ENCODE measurements at places on chromosomes 11 and 22. TPM values are rescaled to one million over a fixed set of nuclear protein-coding genes. Genes with fewer than 3 reads are reported as not detected.

The ART1 gene
- not detected for total RNA-seq

The OR51B2 gene
- not detected for total RNA-seq

The TYR gene
- total RNA-seq = not detected

GRCh38 chr22:27677905-27678458, 123.6 kb downstream of the MN1 start:
- H3K4me1 ChIP-seq = peaks cover 10% of the 10 kb centered on the region
- no peaks in the 10 kb centered on the region for H3K36me3 ChIP-seq
- peaks cover 79% of the 10 kb centered on the region for H3K27me3 ChIP-seq
- peak overlapping the region; percentile 17 for H3K27ac ChIP-seq
- no peak overlapping the region for H3K4me3 ChIP-seq
- no peak for DNase-seq

GRCh38 chr11:100999756-101000155, 129.9 kb downstream of the PGR start:
- H3K36me3 ChIP-seq = no peaks in the 10 kb centered on the region
- no peaks in the 10 kb centered on the region for H3K27me3 ChIP-seq
- peaks cover 1% of the 10 kb centered on the region for H3K4me1 ChIP-seq
- H3K4me3 ChIP-seq = no peak overlapping the region
- no peak for DNase-seq

- H3K4me3 ChIP-seq = no peak overlapping the region
- H3K36me3 ChIP-seq = no peaks in the 10 kb centered on the region
- H3K4me1 ChIP-seq = peaks cover 25% of the 10 kb centered on the region
- no peak overlapping the region for H3K27ac ChIP-seq
- no peak for DNase-seq
- H3K27me3 ChIP-seq = no peaks in the 10 kb centered on the region
These were observed 10.9 kb downstream of the GAS2 start for GRCh38 chr11:22677153-22677903.

- peaks cover 18% of the 10 kb centered on the region for H3K36me3 ChIP-seq
- peak overlapping the region; percentile 100 for H3K27ac ChIP-seq
- peaks cover 40% of the 10 kb centered on the region for H3K4me1 ChIP-seq
- peak overlapping the region; percentile 86 for H3K4me3 ChIP-seq
- no peak for DNase-seq
These were observed 321 bp downstream of the RHBDD3 start for GRCh38 chr22:29267462-29267857.

- H3K27ac ChIP-seq = no peak overlapping the region
- no peak for DNase-seq
- peaks cover 9% of the 10 kb centered on the region for H3K27me3 ChIP-seq
- H3K4me3 ChIP-seq = no peak overlapping the region
- no peaks in the 10 kb centered on the region for H3K36me3 ChIP-seq
These were observed 57.2 kb upstream of the PRDM11 start for GRCh38 chr11:45089251-45089650.

- no peak for DNase-seq
- no peak within 1 kb of the TSS for H3K4me3 ChIP-seq
- H3K36me3 ChIP-seq = no peaks in the 10 kb centered on the region
These were observed at the start of gene GPR152 for GRCh38 chr11:67452141-67452952. TSS of gene GPR152 (minus strand) at chr11:67452729. CDS start at chr11:67452724, 5 bp downstream.

Measured in progenitor cell of endocrine pancreas (in vitro differentiated cells).